Stimulated activated CD8-positive, alpha-beta memory T cell treated with anti-CD3 and anti-CD28 coated beads, Interleukin-7, amount 100 ng/mL, for 48 hours (primary cell): ENCODE measurements at places on chromosomes 7 and 10.

DNA sequence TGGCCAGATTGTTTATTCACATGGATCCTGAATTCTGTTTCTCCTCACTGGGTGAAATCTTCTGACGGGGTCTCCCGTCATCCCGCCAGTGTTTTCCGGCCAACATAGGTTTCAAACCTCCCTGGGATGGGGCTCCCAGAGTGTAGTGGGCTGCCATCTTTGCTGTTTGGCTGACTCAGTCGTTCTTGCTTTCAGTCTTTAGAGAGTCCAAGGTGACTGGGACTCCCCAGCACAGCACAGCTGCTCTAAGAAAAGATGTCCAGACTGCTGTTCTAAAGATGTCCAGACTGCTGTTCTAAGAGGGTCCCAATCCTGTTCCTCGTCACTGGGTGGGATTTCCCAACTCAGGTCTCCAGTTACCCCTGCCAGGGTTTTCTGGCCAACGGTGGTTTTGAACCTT is 801.9 kb upstream of the IGFBP3 start:
- no peak for DNase-seq

DNA sequence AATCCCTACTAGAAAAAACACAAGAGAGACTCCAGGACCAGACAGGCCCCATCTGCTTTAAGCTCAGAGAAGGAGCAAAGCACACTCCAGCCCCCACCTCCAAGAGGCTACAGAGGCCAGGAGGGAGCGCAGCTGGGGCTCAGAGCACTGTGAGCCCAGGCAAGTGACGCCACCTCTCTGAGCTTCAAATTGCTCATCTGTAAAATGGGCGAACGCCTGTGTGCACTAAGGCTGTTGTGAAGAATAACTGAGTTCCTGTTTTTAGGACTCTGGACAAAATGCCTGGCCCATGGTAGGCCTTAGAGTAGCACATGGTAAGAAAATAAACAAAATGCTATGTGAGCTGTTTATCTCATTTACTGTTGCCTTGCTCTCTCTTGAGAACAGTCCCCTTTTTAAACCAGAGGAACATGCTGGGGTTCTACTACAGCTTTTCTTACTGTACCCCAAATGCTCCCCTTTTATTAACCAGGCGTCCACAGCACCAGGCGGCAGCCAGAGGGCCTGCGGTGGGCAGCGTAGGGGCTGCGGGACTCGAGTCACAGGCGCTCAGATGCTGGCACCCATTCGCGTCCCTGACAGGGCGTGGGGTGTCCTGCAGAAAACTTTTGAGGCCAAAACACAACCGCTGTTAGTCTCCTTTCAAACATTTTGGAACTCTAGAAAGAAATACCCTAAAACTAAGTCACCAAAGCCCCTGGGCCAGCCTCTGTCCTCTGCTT is 103.8 kb downstream of the TAX1BP1 start:
- no peak for DNase-seq

DNA sequence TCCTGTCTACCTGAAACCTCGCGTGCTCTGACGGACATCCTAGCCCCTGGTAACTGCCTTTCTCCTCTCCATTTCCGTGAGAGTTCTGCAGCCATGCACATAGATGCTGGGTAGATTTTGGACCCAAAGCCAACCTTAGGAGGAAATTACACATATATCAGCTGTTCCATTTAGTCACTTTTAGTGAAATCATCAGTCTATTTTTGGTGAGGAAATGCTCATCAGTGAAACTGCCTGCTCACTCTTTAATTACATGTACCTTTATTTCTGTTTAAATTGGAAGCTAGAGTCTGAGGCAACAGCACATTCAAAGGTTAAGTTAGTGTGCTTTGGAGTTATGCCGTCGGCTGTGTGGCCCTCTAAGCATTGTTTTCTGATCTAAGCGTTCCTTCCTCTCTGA is 231.3 kb downstream of the WDR37 start:
- DNase-seq: no peak

- no peak for DNase-seq
Measured at GRCh38 chr10:76778914-76779795, 858.5 kb downstream of the KCNMA1 start.

GRCh38 chr7:84663224-84663623 is 468.6 kb upstream of the SEMA3A start:
- DNase-seq: no peak

DNA sequence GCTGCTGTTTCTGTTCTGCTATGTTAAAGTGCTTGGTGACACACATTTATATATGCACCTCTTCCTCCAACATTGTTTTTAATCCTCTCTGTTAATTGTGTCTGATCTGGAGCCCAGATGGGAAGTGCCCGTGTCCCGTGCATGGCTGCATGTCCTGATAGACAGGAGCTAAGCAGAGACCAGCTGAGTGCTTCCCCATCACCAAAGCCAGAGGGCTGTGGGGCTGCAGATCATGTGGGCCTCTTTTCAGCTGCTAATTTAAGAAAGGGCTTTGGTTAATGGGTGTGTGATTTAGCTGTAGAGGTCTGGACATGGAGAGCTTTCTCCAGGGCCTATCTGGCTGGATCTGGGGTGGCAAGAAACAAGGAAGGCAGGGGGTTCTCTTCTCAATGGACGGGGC is 96.5 kb upstream of the NPS start:
- no peak for DNase-seq

- no peak for DNase-seq
Measured at GRCh38 chr10:60417024-60417423, 27.3 kb upstream of the ANK3 start.

GRCh38 chr7:150734254-150734653 is 3.0 kb upstream of the GIMAP5 start:
- DNase-seq: peak; percentile 69

GRCh38 chr7:157021871-157022680 is 11.6 kb upstream of the MNX1 start:
- DNase-seq: no peak

- DNase-seq: no peak
Measured at GRCh38 chr10:32240471-32240870, 106.5 kb downstream of the EPC1 start.
